ENCODE measurements at places on chromosomes 2 and 18.

- DNase-seq = no peak
Measured at GRCh38 chr18:56224669-56225561, 413.5 kb downstream of the TXNL1 start.

GRCh38 chr2:156695020-156695419 lies 258.8 kb downstream of the GPD2 start:
- DNase-seq = no peak

GRCh38 chr2:162403884-162404283 lies 60.0 kb downstream of the GCA start:
- peak; percentile 63 for DNase-seq

DNA sequence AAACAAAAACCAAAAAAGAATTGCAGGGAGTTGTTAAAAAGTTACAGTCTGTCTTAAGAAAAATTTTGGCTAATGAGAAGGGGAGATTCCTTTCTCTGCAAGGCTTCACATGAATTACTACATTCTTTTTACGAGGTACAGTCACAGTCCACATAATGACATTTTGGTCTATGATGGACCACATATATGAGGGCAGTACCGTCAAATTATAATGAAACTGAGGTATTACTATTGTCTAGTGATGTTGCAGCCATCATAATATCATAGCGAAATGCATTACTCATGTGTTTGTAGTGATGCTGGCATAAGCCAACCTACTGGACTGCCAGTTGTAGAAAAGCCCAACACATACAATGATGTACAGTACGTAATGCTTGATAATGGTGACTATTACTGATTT lies 12.5 kb downstream of the SERPINB7 start:
- no peak for DNase-seq

DNA sequence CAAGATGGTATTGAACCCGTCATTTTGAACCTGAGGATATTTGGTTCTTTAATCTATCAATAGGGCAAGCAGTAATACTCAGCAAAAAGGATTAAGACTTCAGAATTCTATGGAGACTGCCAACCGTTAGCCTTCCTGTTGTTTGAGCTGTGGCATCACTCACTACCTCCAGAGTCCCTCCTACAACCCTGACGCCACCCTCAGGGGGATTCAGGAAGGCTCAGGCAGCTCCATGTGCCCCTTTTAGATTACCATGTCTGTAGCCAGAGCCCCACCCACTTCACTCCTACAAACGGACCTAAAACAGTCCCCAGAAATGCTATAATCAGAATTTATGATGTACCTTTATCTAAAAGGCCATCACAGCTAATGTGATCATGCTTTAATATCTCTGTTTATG lies 172.9 kb downstream of the EPHA4 start:
- DNase-seq = no peak

DNA sequence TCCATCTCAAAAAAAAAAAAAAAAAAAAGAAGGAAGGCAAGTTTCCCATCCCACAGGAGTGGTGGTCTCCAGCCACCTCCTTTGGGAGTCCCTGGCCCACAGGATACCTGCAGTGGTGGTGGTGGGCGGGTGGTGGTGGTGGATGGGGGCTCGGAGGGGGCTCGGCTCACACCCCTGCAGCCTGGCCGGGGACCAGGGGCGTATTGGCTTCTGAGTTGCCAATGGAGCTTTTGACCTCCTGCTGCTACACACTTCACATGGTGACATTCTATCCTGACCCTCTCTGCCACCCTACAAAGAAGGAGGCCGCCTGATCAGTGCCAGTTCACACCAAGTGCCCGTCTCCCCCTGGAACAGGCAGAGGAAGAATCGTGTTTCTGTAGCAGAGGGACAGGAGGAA lies 119.6 kb downstream of the NFATC1 start:
- DNase-seq = no peak

- DNase-seq = no peak
Measured at GRCh38 chr2:24382363-24383073, 22.2 kb upstream of the ITSN2 start.

Measured in HS-5 (cell line).